ENCODE measurements at places on chromosomes 6 and 20. TPM values are rescaled to one million over a fixed set of nuclear protein-coding genes. Genes with fewer than 3 reads are reported as not detected.

The PTGIS gene
- 4.9 TPM for total RNA-seq

The MYT1 gene
- 8.1 TPM for total RNA-seq

The MYH7B gene
- total RNA-seq = under 0.01 TPM

The NKX2-2 gene
- 0.98 TPM for total RNA-seq

The FOXC1 gene
- 6.9 TPM for total RNA-seq

The MUC22 gene
- not detected for total RNA-seq

The DOK5 gene
- total RNA-seq = 152 TPM

The CDH26 gene
- total RNA-seq = 2.5 TPM

The RAD21L1 gene
- under 0.01 TPM for total RNA-seq

The LAMA4 gene
- total RNA-seq = 19.7 TPM

The HLA-DOB gene
- total RNA-seq = not detected

The SIRPD gene
- not detected for total RNA-seq

The TINAG gene
- 0.25 TPM for total RNA-seq

The PDE7B gene
- 2.5 TPM for total RNA-seq

The PLCB1 gene
- total RNA-seq = 51.1 TPM

The LY6G5B gene
- total RNA-seq = 3.4 TPM

The GABRR1 gene
- total RNA-seq = not detected

The ACOT13 gene
- total RNA-seq = 2.7 TPM

The PABPC1L gene
- 5.2 TPM for total RNA-seq

The THBD gene
- total RNA-seq = 1.7 TPM

The F13A1 gene
- 3.2 TPM for total RNA-seq

The EYS gene
- total RNA-seq = 2.0 TPM

The C6orf163 gene
- 6.4 TPM for total RNA-seq

The HLA-DRA gene
- 2.2 TPM for total RNA-seq

The ADGRB3 gene
- total RNA-seq = 110 TPM

The OPN5 gene
- not detected for total RNA-seq

The DEK gene
- 97.9 TPM for total RNA-seq

The CHRNA4 gene
- 22.4 TPM for total RNA-seq

The C2 gene
- 1.7 TPM for total RNA-seq

The C6orf58 gene
- total RNA-seq = 0.25 TPM

The SPATS1 gene
- not detected for total RNA-seq

The KIAA0408 gene
- 114 TPM for total RNA-seq

The TAF8 gene
- 5.4 TPM for total RNA-seq

The FAM217B gene
- 24.6 TPM for total RNA-seq

The RIMS1 gene
- 233 TPM for total RNA-seq

The HEBP2 gene
- total RNA-seq = 3.7 TPM

Measured in temporal lobe (tissue), 4 donors.